Stimulated activated CD4-positive, alpha-beta T cell treated with anti-CD3 and anti-CD28 coated beads, TNF-alpha, amount 100 ng/mL, for 1 hour (primary cell): ENCODE measurements at places on chromosomes 12 and 14.

- no peak for DNase-seq
These were observed 72.9 kb upstream of the TSPAN11 start for GRCh38 chr12:30853561-30854133.

GRCh38 chr12:64749461-64750200 lies 9.6 kb downstream of the GNS start:
- no peak for DNase-seq

DNA sequence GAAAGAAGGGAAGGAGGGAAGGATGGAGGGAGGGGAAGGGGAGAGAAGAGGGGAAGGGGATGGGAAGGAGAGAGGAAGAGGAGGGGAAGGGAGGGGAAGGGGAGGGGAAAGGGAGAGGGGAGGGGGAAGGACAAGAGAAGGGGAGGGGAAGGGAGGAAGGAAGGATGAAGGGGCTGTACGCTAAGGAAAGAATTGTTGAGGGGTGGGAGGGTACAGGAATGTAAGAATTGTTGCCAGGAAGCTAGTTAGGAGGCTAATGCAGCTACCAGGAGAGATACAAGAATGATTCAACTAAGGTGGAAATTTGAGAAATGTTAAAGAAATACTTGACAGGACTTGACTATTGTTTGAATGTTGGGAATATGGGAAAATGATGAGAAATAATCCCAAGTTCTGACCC lies 261.2 kb downstream of the DPF3 start:
- no peak for DNase-seq

GRCh38 chr12:110424237-110424636 lies 20.7 kb upstream of the ANAPC7 start:
- DNase-seq = no peak

DNA sequence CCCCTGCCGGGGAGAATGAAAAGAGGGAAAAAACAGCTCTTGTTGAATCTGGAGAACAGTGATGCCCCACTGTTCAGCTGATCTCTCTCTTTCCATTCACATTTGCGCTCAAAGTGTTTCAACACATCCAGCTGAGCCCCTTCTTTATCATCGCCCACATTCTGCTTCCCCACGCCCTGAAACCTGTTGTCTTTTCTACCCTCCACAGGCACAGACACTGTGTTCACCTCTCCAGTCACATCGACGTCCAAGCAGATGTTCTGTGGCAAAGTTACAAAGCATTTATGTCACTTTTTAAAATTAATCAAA lies 338.7 kb downstream of the EGLN3 start:
- DNase-seq = no peak

GRCh38 chr12:94289461-94290312 lies 141.3 kb downstream of the PLXNC1 start:
- no peak for DNase-seq

- no peak for DNase-seq
These were observed 420.4 kb upstream of the DCN start for GRCh38 chr12:91603060-91603459.

DNA sequence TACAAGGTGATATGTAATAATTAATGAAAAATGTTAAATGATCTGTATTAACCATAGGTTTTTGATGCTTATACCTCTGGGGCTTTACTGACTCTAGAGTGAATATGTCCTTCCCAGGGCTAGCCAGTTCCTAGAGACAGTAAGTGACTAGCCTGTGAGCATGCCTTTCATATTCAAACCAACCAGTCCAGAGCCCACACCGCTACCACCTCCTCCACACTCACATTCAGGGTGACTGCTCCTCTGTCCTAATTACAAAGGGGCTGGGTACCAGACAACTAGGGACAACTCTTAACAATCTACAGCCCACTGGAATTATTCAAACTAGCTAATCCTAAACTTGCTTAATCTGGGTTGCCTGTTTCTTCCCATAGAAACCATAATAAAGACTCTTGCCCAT lies 49.0 kb downstream of the RALGAPA1 start:
- no peak for DNase-seq

DNA sequence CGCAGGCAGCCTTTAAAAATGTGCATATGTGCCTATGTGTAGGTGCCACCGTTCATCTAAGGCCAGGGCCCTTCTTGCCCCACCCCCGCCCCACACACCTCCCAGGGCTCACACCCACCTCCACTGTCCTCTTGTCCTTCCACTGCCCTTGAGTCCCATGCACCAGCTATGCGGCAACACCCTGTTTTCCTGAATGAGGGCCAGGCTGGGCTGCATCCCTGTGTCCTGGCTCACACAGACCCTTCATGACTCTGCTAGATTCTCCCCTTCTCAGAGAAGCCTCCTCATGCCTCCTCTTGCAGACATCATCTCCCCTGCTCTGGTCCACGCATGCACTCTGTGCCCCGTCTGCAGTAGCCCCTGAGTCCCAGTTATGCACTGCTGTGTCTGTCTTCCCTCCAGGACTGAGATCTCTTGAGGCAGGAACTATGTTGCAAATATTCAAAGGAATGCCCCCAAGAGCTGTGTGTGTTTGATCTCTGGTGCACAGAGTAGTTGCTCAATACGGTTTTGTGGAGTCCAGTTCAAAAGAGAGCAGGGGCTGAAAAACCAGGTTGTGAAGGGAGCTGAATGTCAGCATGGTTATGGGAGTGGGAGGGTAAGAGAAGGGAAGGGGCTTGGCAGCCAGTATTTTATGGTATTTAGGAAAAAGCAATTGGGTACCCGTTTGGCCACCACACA lies 47.3 kb upstream of the ESRRB start:
- no peak for DNase-seq

DNA sequence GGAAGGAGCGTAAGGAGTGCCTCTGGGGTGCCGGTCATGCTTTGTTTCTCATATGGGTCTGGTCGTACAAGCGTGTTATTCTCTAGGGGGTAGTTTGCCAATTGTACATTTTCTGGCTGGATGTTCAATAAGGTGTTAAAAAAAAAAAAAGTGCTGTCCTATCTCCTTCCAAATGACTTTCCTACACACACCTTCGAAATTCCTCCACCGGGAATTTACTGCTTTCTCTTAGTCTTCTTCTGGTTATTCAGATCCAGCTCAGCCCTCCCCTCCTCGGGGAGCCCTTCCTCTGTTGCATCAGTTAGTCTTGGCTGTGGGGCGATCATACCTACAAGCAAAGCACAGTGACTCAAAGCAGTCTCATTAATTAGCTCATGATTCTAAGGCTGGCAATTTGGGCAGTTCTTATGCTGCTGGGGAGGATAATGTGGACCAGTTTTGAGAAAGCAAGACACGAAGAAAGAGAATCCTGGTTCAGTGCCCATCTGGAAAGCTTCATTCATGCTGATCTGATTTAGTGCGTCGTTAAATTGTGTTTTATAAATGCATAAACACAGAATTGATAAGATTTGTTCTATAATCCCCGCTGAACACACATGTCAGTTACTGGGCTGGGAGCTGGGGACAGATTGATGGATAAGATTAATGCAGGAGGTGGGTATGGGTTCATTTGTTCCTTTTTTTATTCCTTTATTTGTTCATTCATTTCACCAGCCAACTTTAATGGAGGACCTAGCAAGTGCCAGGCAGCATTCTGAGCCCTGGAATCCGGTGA lies 9.2 kb upstream of the CLMN start:
- no peak for DNase-seq

GRCh38 chr14:78131616-78132015 lies 38.6 kb upstream of the NRXN3 start:
- no peak for DNase-seq

- no peak for DNase-seq
These were observed 1.4 kb downstream of the NIN start for GRCh38 chr14:50829489-50830043.

DNA sequence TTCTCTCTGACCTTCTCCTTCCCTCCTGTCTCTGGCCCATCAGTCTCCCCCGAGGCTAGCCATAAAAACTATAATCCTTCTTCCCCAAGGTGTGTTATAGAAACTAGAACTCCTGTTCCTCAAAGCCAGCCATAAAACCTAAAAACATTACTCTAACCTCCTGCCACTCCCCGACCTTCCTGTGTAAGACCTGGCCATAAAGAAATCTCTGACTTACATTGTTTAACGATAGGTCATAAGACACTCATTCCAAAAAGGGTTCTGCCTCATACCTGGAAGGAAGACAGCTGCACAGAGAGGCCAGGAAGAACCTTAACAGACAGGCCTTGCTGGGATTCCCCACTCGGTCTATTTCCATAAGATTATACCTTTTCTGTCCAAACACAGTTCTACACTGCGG lies 70.9 kb upstream of the EEA1 start:
- DNase-seq = no peak

- DNase-seq = no peak
These were observed 85.6 kb downstream of the GLT1D1 start for GRCh38 chr12:128938886-128939285.

DNA sequence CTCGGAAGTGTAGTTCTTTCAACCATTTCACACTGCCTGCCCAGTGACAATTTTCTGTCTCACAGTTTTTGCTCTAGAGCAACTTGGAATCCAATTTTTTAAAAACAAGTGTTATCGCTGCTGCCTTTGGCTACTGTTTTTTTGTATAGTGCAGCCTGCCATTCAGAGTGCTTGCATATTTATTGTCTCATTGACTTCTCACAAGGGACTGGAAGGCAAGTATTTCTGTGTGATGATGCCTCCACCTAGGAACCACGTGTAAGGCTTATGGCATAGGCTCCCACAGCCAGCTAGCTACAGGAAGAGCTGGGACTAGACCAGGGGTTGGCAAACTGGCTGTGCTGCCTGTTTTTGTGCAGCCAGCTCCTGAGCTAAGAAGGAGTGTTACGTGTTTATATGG lies 903 bp downstream of the PARPBP start:
- DNase-seq = no peak

DNA sequence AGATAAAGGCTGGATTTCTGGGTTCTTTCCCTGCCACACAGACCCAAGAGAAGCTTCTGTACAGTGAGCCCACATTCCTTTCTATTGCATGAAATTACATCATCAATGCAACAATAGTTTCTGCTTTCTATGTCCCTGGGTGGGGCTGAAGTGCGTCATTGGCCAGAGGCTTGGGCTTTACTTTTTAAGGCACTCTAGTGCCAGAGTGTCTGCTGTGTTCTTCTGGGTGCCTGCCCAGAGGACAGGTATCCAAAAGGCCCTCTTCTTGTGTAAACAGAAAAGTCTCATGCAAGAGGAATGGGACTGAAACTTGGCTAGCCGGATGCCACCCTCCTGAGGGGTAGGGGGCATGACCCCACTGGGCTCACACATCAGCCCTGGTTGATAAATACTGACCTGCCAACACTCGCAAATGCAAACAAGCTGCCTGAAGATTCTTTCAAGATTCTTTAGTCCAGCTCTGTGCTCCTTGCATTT lies 5.9 kb downstream of the KRT86 start:
- DNase-seq = no peak

- DNase-seq = no peak
These were observed 32.1 kb upstream of the PTGDR start for GRCh38 chr14:52235434-52235833.

- DNase-seq = no peak
These were observed 392.3 kb downstream of the PAWR start for GRCh38 chr12:79298506-79298905.

GRCh38 chr14:105168496-105168978 lies at the start of gene JAG2:
Gene JAG2 (minus strand): TSS chr14:105168776. CDS start chr14:105168420, 356 bp downstream.
- DNase-seq = no peak
